ENCODE measurements at places on chromosomes 5 and 9.

DNA sequence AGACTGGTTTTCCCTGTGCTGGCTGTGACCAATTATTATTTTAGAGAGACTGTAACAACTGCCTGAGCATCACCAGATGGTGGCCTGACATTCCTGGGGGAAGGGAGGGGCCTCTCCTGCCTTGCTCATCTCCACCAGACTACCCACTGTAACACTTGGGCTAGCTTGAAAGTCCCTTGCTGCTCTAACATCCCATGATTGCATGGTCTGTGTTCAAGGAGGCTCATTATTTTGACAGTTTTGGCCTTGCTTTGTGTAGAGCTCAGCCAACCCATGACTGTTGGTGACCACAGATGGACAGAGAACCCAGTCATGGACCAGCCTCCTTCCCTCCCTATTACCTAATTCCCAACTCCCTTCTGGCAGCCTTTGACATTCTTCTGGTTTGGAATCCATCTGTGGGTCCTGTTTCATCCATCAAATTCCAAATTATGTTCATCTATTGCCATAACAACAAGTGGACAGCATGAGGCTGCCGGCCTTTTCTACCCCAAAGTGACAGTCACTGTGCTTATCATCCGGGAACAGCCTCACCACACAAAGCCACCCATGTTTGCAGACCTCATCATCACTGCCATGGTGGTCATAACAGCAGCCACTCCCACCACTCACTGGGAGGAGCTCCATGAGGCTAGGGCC lies 49.0 kb upstream of the ICE1 start:
- no peak for DNase-seq

DNA sequence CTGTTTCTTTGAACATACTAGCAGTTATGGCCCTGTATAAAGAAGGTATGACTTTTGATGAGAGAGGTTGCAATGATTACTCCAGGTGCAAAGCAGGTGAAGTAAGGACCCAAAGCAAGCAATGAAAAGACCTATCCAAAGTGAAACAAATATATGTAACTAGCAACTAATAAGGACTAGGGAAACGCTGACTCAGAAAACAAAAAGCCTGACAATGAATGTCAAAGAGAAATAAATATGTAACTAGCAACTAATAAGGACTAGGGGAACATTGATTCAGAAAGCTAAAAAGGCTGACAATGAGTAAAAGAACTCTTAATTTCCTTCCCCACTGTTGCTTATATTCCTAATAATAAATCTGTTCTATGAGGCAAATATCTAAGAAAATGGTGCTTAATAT lies 43.1 kb downstream of the HMGCR start:
- no peak for DNase-seq

DNA sequence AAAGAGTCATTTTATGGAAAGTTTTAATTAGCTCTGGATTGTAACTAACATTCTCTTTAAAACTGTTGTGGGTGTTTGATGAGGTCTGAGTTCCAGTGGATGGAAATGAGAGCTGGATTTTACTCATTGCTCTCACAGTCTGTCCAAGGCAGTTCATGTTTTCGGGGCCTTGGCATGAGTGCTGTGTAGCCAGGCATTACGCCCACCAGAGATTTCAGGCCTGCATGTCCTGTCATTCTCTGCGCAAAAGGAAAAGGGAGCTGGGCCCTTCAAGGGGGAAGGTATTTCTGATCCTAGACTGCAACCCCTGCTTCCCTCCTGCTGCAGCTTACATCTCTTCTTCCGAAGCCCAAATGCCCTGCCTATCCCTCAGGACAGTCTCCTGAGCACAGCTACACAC lies 499.6 kb upstream of the TRPC7 start:
- no peak for DNase-seq

GRCh38 chr5:142814122-142814521 lies 43.9 kb downstream of the ARHGAP26 start:
- no peak for DNase-seq

- DNase-seq: no peak
Measured at GRCh38 chr9:37295178-37295577, 127.3 kb upstream of the GRHPR start.
